ENCODE measurements at places on chromosomes 2 and 18.

DNA sequence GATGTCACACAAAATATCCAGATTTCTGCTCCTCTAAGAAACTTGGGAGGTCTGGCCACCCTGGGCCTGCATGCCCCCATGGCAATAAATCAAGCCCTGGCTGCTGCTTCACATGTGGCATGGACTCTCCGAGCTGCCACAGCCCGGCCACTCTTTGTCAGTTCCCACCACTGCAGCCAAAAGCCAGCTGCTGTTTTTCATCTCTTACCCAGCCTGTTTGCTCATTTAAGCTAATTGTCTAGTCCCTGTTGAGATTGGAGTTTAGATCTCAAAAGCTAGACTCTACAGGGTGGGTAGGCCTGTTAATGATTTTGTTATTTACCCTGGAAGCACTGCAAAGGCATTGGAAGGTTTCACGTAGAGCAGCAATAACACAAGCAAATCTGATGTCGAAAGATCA lies 20.9 kb upstream of the ANXA4 start:
- DNase-seq, result no peak

GRCh38 chr2:134564549-134564948 lies 154.3 kb downstream of the TMEM163 start:
- no peak for DNase-seq

- DNase-seq, result no peak
Measured at GRCh38 chr2:102356741-102357140, 1.1 kb downstream of the IL18R1 start.

DNA sequence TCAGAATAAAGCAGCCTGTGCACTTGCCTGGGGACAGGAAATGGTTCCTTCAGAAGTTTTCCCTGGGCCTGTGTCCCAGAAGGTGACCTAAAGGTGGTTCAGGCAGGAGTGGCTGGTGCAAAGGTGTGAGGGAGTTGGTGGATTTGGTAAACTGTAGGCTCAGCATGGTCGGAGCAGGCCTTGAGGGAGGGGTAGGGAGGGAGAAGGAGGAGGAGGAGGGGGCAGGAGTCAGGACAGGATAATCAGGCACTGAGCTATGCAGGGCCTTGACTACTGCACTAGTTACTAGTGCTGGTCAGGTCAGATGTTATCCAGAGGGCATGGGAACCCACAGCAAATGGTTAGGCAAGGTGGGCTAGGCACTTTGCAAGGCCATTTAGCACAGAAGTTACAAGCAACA lies 21.3 kb downstream of the LYPD6B start:
- DNase-seq, result no peak

- DNase-seq, result no peak
Measured at GRCh38 chr18:23671564-23671963, 8.9 kb upstream of the ANKRD29 start.

DNA sequence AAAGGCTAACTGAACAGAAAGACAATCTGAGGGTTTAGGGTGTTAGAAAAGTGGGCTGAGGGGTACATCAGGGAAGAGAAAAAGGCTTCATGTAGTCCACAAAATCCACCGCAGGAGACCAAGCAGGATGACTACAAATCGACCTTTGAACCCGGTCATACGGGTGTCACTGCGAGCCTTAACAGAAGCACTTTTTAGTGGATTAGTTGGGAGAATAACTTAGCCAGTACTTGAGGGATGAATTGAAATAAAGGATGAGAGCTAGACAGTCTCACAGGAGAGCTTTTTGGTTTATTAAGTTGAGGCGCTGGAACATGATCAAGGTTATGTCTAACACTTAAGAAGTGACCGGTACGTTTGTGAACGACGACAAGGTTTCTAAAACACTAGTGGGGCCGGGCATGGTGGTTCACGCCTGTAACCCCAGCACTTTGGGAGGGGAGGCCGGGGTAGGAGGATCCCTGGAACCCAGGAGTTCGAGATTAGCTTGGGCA lies 217.7 kb downstream of the MCFD2 start:
- no peak for DNase-seq

GRCh38 chr2:213087040-213087439 lies 64.4 kb downstream of the IKZF2 start:
- no peak for DNase-seq

- DNase-seq, result no peak
Measured at GRCh38 chr2:8549273-8549922, 132.5 kb upstream of the ID2 start.

DNA sequence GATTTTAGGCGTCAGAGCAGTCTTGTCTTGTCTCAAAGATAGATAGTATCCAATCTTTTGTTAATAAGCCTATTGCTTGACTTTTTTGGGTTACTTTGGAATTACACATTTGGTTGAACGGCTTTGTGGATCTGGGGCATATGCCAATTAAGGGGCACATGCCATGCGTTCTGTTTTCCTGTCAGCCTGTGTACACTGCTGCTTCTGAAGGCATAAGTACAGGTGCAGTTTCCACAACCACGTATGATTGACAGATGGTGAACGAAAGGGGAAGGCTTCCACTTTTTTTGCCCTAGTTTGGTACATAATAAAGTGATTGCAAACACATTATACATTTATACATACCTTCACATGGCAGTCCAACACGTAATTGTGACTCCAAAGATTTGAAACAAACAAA lies 102.3 kb downstream of the RAPH1 start:
- DNase-seq, result no peak
